ENCODE measurements at places on chromosomes 4 and X. TPM values are rescaled to one million over a fixed set of nuclear protein-coding genes. Genes with fewer than 3 reads are reported as not detected.

DNA sequence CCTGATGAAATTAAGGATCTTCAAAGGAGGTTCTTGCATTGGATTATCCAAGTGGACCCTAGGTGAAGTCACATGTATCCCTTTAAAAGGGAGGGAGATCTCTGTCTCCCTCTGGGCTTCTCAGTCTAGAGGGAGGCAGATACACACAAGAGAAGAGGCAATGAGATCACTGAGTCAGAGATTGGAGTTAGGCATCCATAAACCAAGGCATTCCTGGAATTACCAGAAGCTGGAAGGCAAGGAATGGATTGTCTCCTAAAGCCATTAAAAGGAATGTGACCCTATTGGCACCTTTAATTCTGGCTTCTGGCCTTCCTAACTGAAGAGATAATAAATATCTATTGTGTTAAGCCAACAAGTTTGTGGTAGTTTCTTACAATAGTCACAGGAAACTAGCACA lies 383.2 kb downstream of the PACRGL start:
- DNase-seq = no peak

The SCML1 gene
- total RNA-seq = 5.7 TPM

- no peak for DNase-seq
Observed at GRCh38 chr4:72325215-72325614, 243.8 kb downstream of the ADAMTS3 start.

The USP51 gene
- 9.0 TPM for total RNA-seq

GRCh38 chrX:74351760-74352159 lies 47.8 kb downstream of the ZCCHC13 start:
- no peak for DNase-seq

GRCh38 chr4:3486541-3487540 lies 23.7 kb downstream of the DOK7 start:
- no peak for DNase-seq

- no peak for DNase-seq
Observed at GRCh38 chr4:1658146-1658545, 26.0 kb downstream of the FAM53A start.

GRCh38 chr4:142886566-142886965 lies 40.5 kb upstream of the INPP4B start:
- DNase-seq = no peak

The TMEM35A gene
- total RNA-seq = not detected

GRCh38 chr4:142572071-142572470 lies 274.0 kb downstream of the INPP4B start:
- no peak for DNase-seq

The PRRG3 gene
- not detected for total RNA-seq

DNA sequence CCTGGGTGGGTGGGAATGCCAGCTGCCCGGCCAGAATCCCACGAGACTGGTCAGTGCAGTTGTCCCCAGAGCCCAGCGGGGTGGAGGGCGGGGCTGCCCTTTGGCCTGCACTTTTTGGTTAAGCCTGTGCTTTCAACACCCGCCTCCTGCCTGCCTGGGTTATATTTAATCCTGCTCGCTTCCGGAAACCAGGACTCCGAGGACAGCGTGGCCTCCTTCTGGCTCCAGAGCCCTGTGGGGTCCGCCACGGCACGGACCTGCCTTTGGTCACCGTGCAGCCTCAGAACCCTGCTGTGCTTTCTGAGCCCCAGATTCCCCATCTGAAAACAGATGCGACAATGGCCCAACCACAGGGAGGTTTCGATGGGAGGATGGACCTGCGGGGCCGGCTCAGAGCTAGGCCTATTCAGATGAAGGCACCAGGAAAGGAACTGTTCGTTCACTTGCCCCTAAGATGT lies 29.4 kb upstream of the KIAA0232 start:
- DNase-seq = no peak

- DNase-seq = no peak
Observed at GRCh38 chr4:97106161-97106560, 1037.1 kb downstream of the STPG2 start.

The MAGEA12 gene
- total RNA-seq = not detected

DNA sequence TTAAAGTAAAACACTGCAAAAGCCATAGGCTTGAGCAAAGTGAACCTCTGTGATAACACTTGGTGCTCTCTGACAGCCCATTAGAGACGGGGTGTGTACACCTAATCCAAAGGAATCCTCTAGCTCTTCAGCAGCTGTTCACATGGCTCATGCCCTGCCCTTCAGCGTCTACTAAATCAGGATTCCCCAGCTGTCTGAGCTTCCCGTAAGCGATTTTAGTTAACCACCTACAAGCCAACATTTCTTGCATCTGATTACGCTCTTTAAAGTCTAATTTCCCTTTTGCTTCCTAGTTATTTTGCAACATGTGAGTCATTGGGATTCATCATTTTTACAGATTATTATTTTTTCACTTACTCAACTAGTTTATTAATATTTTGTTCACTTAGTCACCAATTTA lies 6.5 kb downstream of the DMD start:
- DNase-seq = no peak

DNA sequence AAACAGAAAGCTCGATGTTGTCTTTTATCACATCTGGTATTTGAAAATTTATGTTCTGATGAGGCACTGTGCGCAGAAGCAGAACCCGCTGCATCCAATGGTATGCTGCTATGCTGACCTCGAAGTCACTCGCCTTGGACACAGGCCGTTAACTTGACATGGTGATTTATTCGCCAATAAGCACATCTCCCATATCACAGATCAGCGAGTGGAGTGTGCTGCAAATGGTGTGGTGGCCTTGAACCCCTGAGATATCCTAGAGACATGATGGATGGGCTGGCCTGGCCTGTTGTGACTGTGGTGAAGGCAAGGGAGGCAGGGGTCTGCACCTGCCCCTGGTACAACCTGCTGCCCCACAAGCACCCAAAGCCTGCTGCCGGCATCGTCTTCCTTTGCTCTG lies 175.4 kb upstream of the FRG1 start:
- DNase-seq = no peak

The GALNTL6 gene
- total RNA-seq = not detected

The GATA1 gene
- total RNA-seq = not detected

The RAB41 gene
- not detected for total RNA-seq

The GAGE12G gene
- total RNA-seq = not detected

The CDKL2 gene
- not detected for total RNA-seq

All from ascending aorta (tissue), 2 donors.